CD4-positive, alpha-beta T cell treated with Interleukin-21 for 1 hour (primary cell): ENCODE measurements at places on chromosomes 1 and 21.
A peak's percentile ranks its signal among the peaks of the same experiment; 100 is the strongest.

DNA sequence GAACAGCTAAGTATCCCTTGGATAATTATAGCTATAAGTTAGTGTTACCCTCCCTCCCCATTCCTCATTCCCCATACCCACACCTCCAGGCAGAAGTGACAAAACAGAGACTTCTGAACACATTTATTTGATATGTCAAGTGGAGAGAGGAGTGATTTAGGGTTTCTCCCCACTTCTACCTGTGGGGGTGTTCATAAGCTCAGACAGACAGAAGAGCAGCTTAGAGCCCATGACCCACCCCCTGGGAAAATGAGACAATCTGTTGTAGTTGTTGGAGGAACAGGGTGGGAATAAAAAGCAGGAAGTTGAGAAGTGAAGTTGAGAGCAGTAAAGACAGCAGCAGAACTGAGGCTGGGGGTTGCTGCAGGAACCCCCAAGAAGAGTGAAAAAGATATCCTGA is 1.5 kb upstream of the LIX1L start:
- DNase-seq: no peak

GRCh38 chr1:58570817-58571216 is 6.2 kb downstream of the TACSTD2 start:
- DNase-seq: no peak

- no peak for DNase-seq
These were observed 415.7 kb downstream of the USP25 start for GRCh38 chr21:16145479-16145878.

GRCh38 chr1:85224295-85224694 is 23.5 kb upstream of the SYDE2 start:
- DNase-seq: no peak

GRCh38 chr21:45353200-45353599 is 51.8 kb upstream of the COL18A1 start:
- DNase-seq: no peak

- no peak for DNase-seq
These were observed 43.4 kb downstream of the ITSN1 start for GRCh38 chr21:33685613-33686197.

GRCh38 chr1:67441183-67441582 is 11.0 kb upstream of the SERBP1 start:
- DNase-seq: no peak

DNA sequence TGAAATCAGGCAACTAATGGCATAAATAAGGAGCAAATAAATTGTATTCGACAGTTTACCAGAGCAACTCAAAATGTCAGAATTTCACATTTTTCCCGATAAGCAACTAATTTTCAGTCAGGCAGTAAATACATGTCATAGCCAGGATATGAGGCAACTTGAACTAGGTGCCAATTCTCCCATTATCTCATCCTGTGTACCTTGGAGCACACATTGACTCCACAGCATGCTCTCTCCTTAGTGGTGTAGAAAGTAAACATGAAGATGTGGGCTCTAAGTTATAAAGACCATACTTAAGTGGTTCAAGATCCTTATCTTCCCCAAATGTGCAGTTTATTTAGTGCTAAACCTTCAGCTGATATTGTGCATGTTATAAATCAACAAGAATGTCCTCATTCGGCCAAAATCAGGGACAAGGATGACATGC is 197.8 kb downstream of the VAV3 start:
- no peak for DNase-seq

DNA sequence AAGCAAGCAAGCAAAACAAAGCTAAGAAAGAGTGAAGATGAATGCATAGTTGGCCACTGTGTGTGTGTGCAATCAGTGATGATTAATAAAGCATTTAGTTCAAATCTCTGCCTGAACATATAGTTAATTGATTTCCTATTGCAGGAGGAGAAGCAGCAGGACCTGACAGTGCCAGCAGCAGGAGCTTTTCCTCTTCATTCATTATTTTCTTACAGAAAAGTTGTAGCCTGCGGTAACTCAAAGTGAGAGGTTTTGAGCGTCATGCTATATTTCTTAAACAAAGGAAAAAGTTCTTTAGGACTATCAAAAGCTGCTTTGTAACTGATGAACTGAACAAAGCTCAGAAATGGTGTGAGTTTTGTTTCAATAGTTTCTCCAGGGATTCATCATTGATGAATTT is 379.9 kb downstream of the PTBP2 start:
- no peak for DNase-seq

- no peak for DNase-seq
These were observed 212.4 kb downstream of the PLA2G4A start for GRCh38 chr1:187041104-187041503.

DNA sequence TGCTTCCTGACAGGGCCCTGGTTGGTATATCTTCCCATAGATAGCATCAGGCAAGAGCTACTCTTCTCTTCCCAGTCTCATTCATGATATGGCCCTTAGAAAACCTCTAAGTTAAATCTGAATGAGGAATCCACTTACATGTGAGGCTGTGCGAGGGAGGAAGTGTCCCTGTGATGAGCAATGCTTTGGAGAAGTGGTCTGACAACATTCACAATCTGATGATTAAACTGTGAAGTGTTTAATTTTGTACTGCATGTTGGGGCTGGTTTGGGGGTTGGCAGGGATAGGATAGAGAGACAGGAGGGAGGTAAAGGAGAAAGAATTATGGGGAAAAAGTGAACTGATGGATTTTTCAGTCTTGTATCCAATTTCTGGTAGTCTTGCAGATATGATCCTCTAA is 421.2 kb upstream of the DAB1 start:
- DNase-seq: no peak

GRCh38 chr1:60073605-60074278 is at the start of gene C1orf87:
C1orf87 (minus strand) TSS chr1:60073770; CDS start chr1:60072643, 1,127 bp downstream.
- DNase-seq: no peak

GRCh38 chr1:76759950-76760349 is 107.3 kb upstream of the ST6GALNAC5 start:
- no peak for DNase-seq

- DNase-seq: no peak
These were observed 191.1 kb upstream of the B3GALT2 start for GRCh38 chr1:193377472-193377871.

GRCh38 chr1:150282558-150282958 is 204 bp downstream of the CIART start:
- DNase-seq: no peak

- DNase-seq: no peak
These were observed 30.9 kb downstream of the SLC27A3 start for GRCh38 chr1:153805886-153806719.

DNA sequence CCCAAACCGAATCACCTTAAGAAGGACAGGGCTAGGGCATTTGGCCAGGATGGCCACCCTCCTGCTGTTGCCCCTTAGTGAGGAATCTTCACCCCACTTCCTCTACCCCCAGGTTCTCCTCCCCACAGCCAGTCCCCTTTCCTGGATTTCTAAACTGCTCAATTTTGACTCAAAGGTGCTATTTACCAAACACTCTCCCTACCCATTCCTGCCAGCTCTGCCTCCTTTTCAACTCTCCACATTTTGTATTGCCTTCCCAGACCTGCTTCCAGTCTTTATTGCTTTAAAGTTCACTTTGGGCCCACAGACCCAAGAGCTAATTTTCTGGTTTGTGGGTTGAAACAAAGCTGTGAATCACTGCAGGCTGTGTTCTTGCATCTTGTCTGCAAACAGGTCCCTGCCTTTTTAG is 3.6 kb downstream of the BTG2 start:
- DNase-seq: peak; percentile 73

GRCh38 chr1:233625510-233625981 is 11.6 kb downstream of the KCNK1 start:
- DNase-seq: no peak

DNA sequence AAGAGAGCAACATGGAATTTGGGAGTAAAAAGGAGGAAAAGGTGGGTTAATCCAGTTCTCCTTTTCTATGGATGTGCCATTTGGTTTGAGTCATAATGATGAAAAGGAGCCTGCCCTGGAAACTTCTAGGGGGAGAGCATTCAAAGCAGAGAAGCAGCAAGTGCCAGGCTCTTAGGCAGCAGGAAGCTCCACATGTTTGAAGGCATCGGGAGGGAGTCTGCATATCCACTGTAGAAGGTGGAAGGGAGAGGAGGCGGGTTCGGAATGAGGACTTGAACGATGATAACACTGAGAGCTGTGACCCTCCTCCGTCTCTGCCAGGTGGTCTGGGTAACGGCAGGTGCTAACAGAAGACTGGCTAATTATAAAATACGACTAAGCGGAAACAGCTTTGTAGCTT is 128.2 kb downstream of the RYR2 start:
- no peak for DNase-seq

DNA sequence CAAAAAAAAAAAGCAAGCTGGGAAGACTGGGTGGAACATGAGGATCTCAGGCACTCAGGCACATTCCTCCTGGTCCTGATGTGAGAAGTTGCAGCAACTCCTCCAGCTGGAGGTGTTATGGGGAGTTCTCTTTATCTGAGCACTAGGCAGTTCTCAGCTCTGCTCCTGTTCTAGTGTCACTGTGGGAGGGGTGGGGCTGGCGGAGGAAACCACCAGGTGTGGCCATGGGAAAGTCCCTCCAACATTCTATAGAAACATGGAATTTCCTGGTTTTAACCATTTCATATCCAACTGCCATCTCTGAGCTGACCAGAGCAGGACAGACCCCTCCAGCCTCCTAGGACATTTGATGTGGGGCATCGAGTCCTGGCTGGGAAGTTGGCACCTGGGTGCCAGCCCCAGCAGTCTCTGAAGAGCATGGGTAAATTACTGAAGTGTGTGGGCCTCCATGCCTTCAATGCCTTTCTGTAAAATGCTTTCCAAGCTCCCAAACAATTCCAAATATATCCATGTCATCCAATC is 804 bp upstream of the IKBKE start:
- peak; percentile 59 for DNase-seq

GRCh38 chr1:75539230-75540116 is 71.4 kb downstream of the SLC44A5 start:
- no peak for DNase-seq

GRCh38 chr1:194069831-194070218 is 883.4 kb upstream of the B3GALT2 start:
- no peak for DNase-seq

GRCh38 chr1:203643213-203644045 is 16.8 kb downstream of the ATP2B4 start:
- no peak for DNase-seq

- peak; percentile 26 for DNase-seq
These were observed 32.1 kb downstream of the EPHX1 start for GRCh38 chr1:225842074-225842473.

DNA sequence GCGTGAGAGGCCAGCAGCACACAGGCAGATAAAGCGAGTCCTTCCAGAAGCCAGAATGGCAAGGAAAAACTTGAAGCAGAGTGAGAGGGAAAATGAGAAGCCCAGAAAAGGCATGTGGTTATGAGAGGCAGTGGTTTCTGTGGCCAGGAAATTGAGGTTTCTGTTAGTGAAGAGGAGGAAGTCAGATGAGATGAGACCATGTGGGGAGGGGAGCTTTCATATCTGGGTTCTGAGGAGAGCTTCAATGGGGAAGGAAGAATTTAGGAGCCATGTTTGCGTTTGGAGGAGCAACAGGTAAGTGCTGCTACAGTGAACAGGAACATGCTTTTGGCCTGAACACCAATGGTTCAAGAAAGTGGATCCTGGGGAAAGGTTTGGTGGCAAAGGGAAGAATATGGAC is 6.1 kb upstream of the CD1A start:
- DNase-seq: peak; percentile 58

- no peak for DNase-seq
These were observed 1.1 kb downstream of the IGFN1 start for GRCh38 chr1:201191653-201192260.

- DNase-seq: no peak
These were observed 65.8 kb downstream of the TRABD2B start for GRCh38 chr1:47931395-47931794.

DNA sequence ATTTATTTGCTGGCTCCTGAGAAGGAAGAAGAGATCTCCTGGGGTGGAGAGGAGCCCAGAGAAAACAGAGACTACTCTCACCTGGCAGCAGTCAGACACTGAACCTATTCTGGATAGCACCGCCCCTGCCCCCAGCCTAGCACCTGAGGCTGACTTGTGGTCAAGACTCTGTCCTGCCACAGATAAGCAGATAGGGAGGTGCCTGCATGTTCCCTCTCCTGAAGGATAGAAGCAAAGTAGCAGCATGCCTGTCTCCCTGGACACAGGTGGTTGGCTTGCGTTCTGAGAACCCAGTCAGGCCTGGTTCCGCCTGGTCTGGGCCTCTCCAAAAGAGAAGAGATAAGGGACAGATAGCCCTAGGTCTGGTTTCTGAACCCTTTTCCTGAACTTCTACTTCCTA is 1.3 kb upstream of the EFNA3 start:
- DNase-seq: no peak

DNA sequence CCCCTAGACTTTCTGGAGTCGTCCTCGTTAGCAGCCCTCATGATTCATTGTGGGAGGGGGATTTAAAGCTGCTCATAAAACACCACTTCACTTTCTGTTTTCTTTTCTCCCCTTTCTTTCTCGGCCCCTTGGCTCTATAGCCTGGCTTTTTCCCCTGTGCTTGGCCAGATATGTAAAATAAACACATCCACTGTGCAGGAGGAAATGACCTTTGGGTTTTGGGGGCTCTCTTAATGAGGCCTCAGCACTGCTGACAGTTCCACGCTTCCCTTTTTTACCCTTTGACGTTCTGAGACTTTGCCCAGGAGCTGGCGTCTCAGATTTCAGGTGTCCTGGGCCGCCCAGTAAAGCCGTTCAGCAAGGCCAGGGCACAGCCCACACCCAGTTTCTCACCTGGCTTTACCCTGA is 65.7 kb downstream of the RUNX3 start:
- DNase-seq: no peak

GRCh38 chr1:70930062-70930461 is 117.6 kb downstream of the PTGER3 start:
- DNase-seq: no peak

GRCh38 chr21:45408271-45408791 is 3.4 kb downstream of the COL18A1 start:
- no peak for DNase-seq

DNA sequence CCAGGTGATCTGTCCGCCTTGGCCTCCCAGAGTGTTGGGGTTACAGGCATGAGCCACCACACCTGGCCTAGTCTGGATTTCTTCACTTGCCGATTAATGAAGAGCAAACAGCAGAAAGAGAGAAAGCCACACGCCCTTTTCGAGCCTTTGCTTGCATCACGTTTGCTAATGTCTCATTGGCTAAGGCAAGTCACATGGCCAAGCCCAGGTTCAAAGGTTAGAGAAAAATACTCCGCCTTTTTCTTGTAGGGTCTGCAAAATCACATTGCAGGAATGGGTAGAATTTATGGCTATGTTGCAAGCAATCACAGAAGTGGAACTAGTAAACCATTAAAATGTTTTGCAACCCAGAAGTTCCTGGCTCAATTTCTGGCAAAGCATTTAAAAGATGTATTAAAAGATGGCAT is 26.8 kb upstream of the BACH1 start:
- no peak for DNase-seq

GRCh38 chr1:94072840-94073522 is 48.0 kb downstream of the ABCA4 start:
- no peak for DNase-seq

DNA sequence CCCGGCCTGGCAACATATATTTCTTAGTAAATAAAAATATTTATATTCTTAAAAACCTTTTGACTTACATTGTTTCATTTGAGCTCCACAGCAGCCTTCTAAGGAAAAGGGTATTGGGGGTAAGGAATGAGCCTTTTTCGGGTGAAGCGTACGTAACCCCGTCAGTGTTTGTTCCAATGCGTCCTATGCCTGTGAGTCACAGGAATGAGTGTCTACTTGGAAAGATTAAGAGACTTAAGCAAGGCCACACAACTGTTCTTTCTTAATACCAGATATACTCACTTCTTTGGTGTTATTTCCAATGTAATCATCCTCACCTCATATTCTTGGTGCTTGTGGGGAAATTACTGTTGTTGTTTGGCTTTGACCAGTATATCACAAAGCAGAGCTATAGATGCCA is 22.7 kb downstream of the WDTC1 start:
- DNase-seq: no peak
